ENCODE measurements at places on chromosomes 6 and 20. TPM values are rescaled to one million over a fixed set of nuclear protein-coding genes. Genes with fewer than 3 reads are reported as not detected.

CENPW gene
- 8.8 TPM for polyA plus RNA-seq

ADGB gene
- not detected for polyA plus RNA-seq

TTK gene
- polyA plus RNA-seq = 4.1 TPM

GPSM3 gene
- 1.9 TPM for polyA plus RNA-seq

CYP24A1 gene
- 9.1 TPM for polyA plus RNA-seq

ADGRF4 gene
- polyA plus RNA-seq = not detected

PTCHD4 gene
- 4.0 TPM for polyA plus RNA-seq

GSTA2 gene
- polyA plus RNA-seq = not detected

DNA sequence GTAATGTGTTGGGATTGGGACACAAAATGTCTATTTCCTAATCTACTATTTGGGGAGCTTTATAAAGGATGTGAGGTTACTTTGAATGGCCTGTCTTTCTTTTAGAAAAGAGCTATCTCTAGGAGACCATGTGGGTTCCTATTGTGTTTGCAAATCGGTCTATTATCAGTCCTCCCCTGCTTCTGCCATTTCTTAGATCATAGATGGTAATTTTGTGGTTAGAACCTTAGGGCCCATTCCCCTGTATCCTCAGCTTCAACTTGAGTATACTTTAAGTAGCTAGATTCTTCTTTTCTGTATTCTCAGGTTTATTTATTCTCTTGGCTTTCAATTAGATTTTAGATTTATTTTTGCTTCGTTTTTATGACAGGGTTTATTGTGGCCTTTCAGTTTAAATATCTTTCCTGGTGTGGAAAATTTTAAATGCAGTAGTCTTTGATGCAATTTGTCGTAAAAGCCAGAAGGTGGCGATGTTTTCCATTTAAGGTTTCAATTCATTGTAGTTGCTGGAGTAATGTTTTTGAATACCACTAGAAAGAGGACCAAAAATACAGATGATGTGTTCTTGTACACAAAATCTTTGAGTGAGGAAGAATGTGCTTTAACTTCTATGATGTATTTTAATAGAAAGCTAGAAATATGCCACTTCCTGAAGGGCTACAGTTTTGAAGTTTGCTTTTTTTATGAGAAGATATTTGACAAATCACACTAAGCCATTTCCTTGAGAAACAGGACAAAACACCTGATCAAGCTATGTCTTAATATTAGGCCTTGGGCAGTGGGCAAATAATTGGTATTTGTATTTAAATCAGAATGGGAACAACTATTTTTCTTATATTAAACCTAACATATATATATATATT, 20.3 kb downstream of the TBPL1 start:
- DNase-seq = peak; percentile 47

GRCh38 chr6:15713325-15713724, 50.5 kb upstream of the DTNBP1 start:
- no peak for DNase-seq

DNA sequence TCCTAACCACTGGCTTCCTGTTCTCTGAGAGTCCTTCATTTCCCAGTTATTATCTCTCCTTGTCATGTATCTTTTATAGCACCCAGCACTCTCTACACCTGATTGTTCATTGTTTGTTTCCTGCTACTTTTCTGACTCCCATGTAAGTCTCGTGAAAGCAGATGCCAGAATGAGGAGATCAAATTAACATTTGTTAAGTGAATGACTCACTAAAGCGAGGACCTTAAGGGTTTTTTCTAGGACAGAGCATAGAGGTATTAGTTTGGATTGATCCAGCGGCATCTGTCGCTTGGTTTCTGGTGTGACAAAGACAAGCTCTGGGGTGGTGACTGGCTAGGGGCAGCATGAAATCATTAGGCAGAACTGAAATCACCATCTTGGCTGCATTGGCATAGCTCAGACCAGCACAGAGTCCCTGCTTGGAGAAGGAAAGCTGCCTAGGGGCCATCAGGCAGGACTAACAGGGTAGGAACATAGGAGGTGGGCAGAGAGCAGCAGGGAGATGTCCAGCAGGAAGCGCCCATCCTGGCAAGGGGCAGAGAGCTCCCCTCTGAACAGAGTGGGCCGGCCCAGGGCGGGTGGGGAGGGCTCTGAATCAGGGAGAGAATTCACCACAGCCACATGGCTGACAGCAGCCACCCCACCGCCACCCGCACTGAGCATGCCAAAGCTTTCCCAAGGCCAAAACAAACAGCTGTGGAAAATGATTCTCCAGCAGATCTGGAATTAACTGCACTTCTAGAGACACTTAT, 97.1 kb upstream of the CEP85L start:
- DNase-seq = peak; percentile 50

GRCh38 chr6:132972254-132972653, 157.9 kb downstream of the RPS12 start:
- no peak for DNase-seq

- no peak for DNase-seq
Measured at GRCh38 chr6:12545619-12546409, 170.8 kb upstream of the PHACTR1 start.

GRCh38 chr20:56592817-56593216, 36.3 kb upstream of the TFAP2C start:
- no peak for DNase-seq

GRCh38 chr6:162736961-162737360, 9.2 kb downstream of the PACRG start:
- no peak for DNase-seq

GRCh38 chr6:167329014-167329413, 4.1 kb downstream of the TTLL2 start:
- no peak for DNase-seq

GRCh38 chr6:34574647-34575293, 18.6 kb upstream of the SPDEF start:
- peak; percentile 24 for DNase-seq

DNA sequence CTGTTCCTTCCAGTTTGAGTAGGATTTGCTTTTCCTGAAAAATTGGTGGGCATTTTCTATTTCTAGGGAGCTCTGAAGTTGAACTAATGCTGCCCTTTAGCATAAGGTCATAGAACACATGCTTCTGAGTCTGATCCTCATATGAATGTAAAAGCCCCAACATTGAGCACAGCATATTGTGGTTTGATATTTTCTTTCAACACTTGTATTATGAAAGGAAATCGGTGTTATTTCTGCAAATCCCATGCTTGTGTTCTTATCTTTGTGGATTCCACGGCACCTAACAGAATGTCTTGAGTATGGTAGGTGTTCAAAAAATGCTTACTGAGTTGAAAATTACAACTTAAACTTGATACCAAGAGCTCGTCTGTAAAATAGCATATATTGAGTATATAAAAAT, 85.8 kb downstream of the TRMT11 start:
- no peak for DNase-seq

DNA sequence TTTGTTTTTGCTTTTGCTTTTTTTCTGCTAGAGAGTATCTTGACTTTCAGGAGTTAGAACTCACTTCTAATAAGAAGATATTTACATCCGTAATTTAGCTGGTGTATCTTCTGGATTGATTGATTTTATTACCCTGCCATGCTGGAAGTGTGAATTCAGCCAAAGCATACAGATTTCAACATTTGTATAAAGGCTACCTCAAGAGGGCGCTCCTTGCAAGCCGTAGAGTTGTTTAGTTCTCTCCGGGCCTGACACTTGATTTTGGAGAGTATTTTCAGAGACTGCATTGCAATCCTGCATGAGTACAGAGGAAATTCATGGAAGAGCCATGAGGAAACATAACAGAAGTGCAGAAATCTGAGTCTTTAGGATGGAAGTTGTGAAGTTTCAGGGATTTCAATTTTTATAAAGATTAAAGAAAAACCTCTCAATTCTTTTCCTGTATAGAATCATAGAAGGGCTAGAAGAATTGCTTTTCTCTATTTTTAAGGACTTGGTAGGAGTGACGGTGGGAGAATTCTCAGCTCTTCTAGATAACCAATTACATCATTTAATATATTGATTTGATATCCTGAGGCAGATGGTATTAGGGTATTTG, 66.7 kb upstream of the TIAM2 start:
- DNase-seq = peak; percentile 62

- no peak for DNase-seq
Measured at GRCh38 chr6:40928307-40928706, 110.7 kb downstream of the UNC5CL start.
